ENCODE measurements at places on chromosomes 16 and 17.

GRCh38 chr17:81536299-81537290 is 8.4 kb downstream of the FSCN2 start:
- no peak for DNase-seq

DNA sequence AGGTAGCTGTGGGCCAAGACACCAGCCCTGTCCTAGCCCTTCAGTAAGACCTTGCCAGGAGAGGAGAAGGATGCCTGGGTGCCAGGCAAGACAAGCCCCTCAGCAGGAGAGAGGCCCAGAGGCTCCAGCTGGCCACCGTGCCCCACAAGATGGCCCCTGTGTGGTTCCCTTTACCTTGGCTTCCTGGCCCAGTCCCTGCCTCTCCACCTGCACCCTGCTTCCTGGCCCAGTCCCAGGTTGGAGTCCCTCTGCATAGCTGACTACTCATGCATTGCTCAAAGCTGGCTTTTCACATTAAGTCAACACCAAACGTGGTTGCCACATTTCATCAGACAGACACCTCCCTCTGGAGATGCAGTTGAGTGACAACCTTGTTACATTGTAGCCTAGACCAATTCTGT is 4.0 kb downstream of the SYNGR3 start:
- DNase-seq, result no peak

DNA sequence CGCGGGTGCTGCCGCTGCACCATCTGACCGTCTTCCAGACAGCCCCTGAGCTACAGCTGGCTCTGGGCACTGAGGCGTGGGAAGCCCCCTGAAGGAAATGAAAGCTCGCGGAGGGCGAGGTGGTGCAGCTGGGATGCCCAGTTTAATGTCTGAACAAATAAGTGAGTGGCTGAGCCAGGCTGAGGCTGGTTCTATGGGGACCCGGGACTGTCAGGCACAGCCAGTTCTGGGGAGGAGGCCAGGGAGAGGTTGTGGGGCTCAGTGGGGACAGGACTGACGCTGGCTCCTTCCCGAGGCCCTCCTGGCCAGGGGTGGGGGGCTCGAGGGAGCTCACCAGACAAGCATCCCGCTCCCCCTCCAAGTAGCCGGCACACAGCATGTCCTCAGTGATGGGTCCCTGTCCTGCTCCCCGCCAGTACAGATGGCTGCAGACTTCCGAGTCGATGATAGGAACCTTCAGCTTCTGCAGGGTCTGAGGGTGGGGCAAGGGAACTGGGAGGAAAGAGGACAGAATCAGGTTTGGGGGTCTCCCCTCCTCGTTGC is 4.4 kb downstream of the PRSS22 start:
- no peak for DNase-seq

- no peak for DNase-seq
These were observed 23.7 kb upstream of the MED9 start for GRCh38 chr17:17453088-17453487.

- peak; percentile 73 for DNase-seq
These were observed 16.0 kb downstream of the SOX8 start for GRCh38 chr16:997440-998051.

DNA sequence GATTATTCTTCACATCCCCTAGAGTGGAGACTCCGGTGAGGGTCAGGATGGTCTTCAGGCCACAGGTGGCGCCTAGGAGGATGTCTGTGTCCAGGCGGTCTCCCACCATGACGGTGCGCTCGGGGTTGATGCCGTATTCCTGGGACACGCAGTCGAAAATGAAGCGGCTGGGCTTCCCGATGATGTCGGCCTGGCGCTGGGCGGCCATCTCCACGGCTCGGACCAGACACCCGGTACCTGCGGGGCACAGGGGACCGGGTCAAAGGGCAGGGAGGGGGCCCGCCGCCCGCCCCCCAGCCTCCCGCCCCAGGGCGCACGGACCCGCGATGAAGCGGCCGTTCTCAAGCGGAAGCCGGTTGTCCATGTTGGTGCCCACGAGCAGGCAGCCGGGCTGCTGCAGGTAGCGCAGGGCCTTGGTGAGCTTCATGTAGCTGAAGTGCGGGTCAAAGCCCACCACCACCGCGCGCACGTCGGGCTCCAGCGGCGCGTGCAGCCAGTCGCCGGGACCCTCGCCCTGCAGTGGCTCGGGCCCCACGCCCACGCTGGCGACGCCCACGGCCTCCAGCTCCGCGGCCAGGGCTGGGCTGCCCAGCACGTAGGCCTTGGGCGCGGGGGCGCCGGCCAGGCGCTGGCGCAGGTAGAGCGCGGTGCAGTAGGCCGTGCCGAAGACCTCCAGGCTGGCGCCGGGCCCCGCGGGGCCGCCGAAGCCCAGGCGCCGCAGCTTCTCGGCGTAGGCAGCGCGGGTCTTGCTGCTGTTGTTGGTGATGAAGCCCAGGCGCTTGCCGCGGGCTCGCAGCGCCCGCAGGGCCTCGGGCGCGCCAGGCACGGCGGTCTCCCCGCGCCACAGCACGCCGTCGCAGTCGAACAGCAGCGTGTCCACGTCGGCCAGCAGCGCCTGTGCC is 572 bp downstream of the PGP start:
- DNase-seq, result no peak

GRCh38 chr17:43758497-43759174 is at the start of gene SOST:
Gene SOST (minus strand): TSS chr17:43758791. CDS start chr17:43758741, 50 bp downstream.
- no peak for DNase-seq

DNA sequence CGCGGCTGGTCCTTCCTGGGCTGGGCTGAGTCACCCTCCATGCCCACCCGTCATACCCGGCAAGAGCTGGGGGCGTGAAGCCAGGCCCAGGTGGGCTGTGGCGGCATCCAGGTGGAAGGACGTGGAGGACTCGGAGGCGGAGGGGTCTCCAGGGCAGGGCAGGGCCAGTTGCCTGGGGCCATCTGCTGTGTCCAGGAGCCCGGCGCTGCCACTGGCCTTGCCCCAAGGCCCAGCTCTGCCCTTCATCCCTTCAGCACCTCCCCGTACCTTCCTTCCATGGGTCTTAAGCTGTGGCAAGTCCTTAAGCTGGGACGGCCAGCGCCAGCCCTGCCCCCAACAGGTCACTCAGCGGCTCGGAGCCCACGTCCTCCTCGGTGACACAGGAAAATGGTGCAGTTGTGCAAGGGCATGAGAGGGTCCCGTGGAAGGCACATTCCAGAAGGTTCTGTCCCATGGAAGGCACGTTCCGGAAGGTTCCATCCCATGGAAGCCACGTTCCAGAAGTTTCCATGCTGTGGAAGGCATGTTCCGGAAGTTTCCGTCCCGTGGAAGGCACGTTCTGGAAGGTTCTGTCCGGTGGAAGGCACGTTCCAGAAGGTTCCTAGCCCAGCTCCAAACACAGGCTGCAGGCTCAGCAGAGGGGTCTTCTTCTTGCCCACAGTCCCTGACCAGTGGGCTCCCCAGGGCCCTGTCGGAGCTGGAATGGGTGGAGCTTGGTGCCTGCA is 10.4 kb upstream of the CDH15 start:
- no peak for DNase-seq

- DNase-seq, result no peak
These were observed 722.0 kb downstream of the KCNJ2 start for GRCh38 chr17:70891306-70891705.

GRCh38 chr17:14752011-14752410 is 451.1 kb downstream of the HS3ST3B1 start:
- no peak for DNase-seq

GRCh38 chr17:39995438-39995837 is 14.8 kb downstream of the PSMD3 start:
- no peak for DNase-seq

DNA sequence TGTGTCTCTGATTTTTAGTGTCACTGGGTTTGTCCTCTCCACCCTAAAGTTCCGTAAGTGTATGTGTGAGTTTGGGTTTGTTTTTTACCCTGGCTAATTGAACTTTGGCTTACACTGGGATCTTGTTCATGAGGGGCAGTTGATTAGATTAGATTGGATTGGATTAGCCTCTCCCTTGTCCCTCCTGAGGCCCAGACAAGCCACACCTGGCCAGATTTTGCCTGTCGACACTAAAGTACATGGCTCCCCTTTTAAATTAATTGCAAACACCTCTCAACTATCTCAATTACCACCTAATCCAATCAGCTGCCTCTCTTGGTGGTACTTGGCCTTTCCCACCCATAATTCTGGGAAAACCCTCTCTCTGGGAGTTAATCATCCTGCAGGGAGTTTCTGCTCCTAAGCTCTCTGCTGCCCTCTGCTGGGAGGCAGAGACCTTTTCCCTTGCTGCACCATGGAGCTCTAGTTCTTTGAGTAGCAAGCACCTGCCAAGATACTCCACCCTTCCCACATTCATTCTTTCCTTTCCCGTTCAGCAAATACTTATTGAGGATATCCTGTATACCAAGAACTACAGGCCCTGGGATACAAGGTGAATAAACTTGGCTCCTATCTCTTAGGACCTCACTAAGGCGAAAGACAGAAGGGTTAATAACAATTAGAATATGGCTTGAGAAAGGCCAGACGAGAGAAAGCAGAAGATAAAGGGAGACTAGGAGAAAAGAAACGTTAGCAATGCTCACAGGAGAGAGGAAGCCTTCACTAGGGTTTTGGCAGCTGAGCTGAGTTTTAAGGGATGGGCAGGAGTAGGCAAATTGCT is 60.0 kb upstream of the MPHOSPH6 start:
- peak; percentile 83 for DNase-seq

GRCh38 chr17:72102366-72102765 is 18.5 kb upstream of the SOX9 start:
- no peak for DNase-seq

- no peak for DNase-seq
These were observed 1128.6 kb downstream of the CDH8 start for GRCh38 chr16:60907645-60908044.

GRCh38 chr16:11167581-11167980 is 88.4 kb downstream of the SOCS1 start:
- DNase-seq, result no peak

DNA sequence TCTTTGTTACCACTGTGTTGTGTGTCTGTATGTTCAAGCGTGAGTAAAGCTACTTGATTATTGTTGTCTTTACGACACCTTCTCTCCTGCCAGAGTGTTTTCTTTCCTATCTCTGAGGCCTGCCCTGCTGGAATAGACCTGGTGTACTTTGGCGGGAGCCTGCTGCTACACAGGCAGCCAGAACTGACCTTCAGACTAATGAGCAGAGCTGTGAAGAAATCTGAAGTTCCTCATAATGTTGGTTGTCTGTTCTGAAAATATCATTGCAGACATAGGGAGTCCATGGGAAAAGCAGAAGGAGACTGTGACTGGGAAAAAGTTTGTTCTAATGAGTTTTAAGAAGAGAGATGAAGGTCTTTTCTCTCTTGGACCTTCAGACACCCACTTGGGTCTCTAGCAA is 9.8 kb downstream of the RHOT1 start:
- DNase-seq, result no peak

GRCh38 chr16:23435500-23435899 is 17.5 kb downstream of the COG7 start:
- peak; percentile 81 for DNase-seq

- DNase-seq, result peak; percentile 40
These were observed 387 bp upstream of the STARD3 start for GRCh38 chr17:39636587-39636926.

DNA sequence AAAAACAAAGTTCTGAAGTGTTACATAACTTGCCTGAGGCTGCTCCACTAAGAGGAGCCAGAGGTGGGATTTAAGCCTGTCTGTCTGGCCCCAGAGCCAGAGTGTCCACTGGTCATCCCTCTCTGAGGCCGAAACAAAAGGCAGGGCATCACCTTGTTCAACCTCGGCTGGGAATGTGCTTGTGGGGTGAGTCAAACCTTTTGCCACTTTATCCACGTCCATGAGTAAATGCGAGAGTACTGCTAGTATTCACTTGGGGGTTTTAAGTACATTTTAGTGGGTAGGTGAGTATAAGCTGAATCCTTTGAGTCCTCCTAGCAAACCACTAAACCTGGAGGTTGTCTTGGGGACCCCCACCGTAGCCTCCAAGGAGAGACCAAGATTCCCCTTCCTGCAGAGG is 103.5 kb downstream of the STX8 start:
- no peak for DNase-seq

DNA sequence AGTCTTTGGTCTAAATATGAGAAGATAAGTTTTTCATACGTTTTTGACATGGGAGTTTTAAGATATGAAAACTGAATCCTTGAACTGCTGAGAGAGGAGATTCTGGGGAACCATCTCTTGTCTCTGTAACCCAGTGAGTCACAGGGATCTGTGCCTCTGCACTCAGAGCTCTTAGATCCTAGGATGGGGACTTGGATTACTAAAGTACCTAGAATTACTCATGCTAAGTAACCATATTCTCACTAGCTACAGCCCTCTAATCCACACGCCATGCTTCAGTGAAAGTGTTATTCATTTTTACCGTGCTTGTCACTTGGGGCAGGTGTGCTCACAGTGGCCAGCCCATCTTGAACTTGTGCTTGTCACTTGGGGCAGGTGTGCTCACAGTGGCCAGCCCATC is 2.0 kb downstream of the MRM3 start:
- DNase-seq, result no peak

- no peak for DNase-seq
These were observed 112.5 kb downstream of the MSI2 start for GRCh38 chr17:57368637-57369336.

DNA sequence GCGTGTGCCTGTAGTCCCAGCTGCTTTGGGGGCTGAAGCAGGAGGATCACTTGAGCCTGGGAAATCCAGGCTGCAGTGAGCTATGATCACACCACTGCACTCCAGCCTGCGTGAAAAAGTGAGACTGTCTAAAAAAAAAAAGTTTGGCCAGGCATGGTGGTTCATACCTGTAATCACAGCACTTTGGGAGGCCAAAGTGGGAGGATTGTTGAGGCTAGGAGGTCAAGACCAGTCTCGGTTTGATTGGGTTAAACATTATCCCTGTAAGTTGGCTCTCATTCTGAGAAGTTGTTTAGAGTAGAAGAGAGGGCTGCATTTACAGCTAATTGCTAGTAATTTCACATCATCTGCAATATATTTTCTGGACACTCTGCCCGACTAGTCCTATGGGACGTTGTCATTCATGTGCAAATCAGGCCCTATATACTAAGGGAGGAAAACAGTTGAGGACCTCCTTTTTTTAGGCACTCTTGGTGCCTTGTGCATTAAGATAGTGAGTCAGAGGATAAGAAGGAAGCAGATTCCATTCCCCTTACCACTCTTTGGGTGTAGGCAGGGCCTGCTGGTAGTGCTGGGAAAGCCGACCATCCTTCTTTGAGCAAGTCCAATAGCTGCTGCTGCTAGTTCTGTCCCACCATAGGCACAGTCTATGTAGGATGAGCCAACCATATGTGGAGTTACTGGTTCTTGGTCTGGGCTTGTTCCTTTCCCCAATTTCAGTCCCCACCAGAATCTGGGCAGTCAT is 18.7 kb downstream of the HMOX2 start:
- DNase-seq, result no peak

All from stimulated activated CD8-positive, alpha-beta memory T cell treated with anti-CD3 and anti-CD28 coated beads, Interleukin-4, amount 100 ng/mL, for 48 hours (primary cell).